ENCODE measurements at places on chromosomes 7 and 10. TPM values are rescaled to one million over a fixed set of nuclear protein-coding genes. Genes with fewer than 3 reads are reported as not detected.

GRCh38 chr7:29858191-29858951, 52.1 kb downstream of the WIPF3 start:
- H3K27ac ChIP-seq = no peak overlapping the region
- peaks cover 8% of the 10 kb centered on the region for H3K27me3 ChIP-seq
- H3K36me3 ChIP-seq = no peaks in the 10 kb centered on the region
- H3K4me3 ChIP-seq = no peak overlapping the region
- DNase-seq = no peak

DNA sequence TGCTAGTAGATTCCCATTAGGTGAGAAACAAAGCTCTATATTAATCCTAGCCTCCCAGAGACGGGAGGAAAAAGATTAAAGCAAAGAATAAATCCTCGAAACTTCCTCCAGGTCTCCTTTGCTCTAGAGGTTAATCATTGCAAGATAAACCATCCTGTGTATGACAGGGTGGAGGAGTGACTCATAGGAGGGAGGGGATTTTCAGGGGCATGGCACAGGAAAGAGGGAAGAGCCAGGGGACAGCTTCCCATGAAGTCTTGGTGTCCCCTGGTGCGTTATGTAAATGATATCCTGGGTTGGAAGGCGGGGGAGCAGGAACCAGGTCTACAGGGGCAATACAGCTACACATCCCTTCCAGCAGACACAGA, 780 bp downstream of the CYP3A5 start:
- no peak overlapping the region for H3K27ac ChIP-seq
- DNase-seq = no peak
- H3K36me3 ChIP-seq = no peaks in the 10 kb centered on the region
- H3K27me3 ChIP-seq = no peaks in the 10 kb centered on the region
- no peaks in the 10 kb centered on the region for H3K4me1 ChIP-seq
- no peak overlapping the region for H3K4me3 ChIP-seq

DNA sequence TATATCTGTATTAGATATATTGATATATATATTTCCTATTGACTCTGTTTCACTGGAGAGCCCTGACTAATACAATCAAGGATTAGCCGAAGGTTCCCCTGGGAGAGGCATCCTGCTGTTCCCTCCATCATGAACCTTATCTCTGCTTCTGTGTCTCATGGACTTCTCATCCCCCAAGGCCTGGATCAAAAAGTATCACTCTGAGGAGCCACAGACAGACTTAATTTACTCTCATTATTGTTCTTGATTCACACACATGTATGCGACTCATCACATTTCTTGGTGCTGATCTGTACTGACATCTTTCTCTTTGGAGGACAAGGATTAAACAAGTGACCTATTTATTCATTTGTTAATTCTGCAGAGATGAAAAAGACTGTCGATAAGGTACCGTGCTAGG, 550.2 kb downstream of the KCNMA1 start:
- H3K4me3 ChIP-seq = no peak overlapping the region
- DNase-seq = no peak
- no peak overlapping the region for H3K27ac ChIP-seq
- H3K36me3 ChIP-seq = no peaks in the 10 kb centered on the region
- H3K27me3 ChIP-seq = no peaks in the 10 kb centered on the region

- no peak overlapping the region for H3K4me3 ChIP-seq
- no peaks in the 10 kb centered on the region for H3K27me3 ChIP-seq
- no peaks in the 10 kb centered on the region for H3K4me1 ChIP-seq
- DNase-seq = no peak
Observed at GRCh38 chr10:118321724-118322575, 20.2 kb downstream of the FAM204A start.

DNA sequence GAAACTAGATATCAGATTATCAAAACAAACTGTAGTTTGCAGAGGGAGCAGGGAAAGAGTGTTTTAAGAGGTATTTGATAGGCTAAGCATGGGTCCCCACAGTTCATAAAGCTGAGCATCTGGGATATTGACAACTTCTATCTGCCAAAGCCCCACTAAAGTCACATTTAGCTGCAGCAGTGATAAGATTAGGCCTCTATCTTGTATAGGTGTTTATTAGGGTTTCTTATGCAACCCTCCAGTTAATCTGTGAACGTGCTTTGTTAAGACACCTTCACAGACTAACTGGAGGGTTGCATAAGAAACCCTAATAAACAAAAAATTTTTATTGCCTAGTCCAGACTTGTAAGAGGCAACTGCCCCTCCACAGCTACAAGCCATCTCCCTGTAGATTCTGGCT, 78.0 kb downstream of the CYP51A1 start:
- no peak for DNase-seq
- H3K27me3 ChIP-seq = no peaks in the 10 kb centered on the region
- H3K27ac ChIP-seq = no peak overlapping the region
- no peaks in the 10 kb centered on the region for H3K36me3 ChIP-seq

DNA sequence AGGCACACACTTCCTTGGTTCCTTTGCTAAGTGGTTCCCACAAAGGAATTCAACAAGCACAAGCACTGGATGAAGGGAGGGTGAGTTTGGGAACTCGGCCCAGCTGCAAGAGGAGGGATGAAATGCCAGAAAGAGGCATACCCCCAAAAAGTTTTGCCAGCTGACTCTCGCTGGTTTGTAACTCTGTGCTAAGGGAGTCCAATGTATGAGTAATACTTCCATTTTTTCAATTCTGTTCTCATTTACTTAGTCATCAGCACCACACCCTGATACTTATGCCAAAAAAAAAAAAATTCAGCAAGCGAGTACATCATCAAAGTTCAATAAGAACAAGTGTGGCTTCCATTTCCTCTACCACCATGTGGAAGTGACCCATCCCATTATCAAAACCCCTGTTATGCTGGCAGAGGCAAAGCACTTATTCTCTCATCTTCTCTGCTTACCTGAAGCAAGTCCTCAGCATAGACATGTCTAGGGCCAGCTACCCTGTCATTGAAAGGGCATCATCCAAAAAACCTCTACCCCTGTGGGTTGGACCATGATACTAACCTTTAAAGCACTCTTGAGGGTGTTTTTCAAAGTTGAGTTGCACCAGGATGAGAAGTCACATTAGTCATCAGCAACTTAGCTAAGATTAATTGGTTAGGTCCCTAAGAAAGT, 6.9 kb upstream of the HYCC1 start:
- no peaks in the 10 kb centered on the region for H3K36me3 ChIP-seq
- H3K27ac ChIP-seq = peak overlapping the region; percentile 19
- DNase-seq = peak; percentile 60

DNA sequence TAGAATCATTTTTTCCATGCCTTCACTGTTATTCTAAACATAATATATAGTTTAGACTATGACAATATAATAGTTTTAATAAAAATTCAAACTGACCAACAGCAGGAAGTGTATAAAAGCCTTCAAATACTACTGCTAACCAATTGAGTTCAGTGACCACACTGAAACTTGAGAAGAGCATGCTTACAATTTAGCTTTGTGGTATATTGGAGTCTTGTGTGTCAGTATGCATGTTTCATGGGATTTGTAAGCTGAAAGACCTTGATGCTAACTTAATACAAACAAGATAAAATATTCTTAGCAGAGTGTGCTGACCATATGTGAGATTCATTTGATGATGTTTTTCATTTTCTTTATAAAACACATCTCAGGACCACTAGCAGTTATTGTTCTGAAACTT, 395.5 kb downstream of the SUGCT start:
- no peaks in the 10 kb centered on the region for H3K36me3 ChIP-seq
- DNase-seq = no peak
- no peak overlapping the region for H3K4me3 ChIP-seq
- H3K27me3 ChIP-seq = no peaks in the 10 kb centered on the region
- H3K4me1 ChIP-seq = no peaks in the 10 kb centered on the region

DNA sequence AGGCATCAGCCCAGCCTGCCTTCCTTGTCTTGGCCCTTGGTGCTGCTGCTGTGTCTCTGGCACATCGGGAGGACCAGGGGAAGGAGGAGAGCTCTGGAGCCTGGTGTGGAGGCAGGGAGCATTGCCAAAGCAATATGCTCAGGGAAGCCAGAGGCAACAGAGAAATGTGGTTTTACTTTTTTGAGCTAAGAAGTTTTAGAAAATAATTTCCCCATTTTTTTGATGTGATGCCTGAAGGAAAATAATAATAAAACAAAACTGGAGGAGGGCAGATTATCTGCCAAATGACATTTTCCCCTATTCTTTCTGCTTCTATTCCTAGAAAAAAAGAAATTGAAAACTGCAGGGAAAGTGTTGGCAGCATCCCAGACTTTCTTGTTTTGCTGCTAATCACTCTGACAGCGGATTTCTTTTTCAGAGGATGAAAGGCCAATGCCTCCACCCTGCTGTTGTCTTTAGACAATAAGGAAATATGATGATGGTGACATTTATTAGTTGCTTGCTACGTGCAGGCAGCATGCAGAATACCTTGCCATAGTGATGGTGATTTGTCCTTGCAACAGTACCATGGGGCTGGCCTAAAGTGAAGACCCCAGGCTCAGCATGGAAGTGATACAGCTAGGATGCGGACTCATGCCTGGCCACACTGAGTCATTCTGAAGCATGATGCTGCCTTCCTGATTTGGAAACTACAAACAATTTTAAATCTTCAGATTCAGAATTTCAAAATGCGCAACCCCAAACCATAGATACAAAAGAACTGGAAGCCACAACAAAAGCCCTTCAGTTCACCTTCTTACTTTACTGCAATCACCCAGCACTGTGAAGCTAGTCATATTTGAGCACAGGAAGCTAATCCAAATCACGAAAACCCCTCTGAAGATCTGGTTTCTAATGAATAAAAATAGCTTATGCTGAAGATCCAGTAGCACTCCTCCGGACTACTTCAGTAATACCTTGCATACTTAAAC, 260.2 kb upstream of the TMEM72 start:
- H3K4me3 ChIP-seq = no peak overlapping the region
- no peaks in the 10 kb centered on the region for H3K36me3 ChIP-seq
- H3K4me1 ChIP-seq = no peaks in the 10 kb centered on the region
- DNase-seq = no peak

GRCh38 chr7:20176578-20177242, 40.5 kb downstream of the MACC1 start:
- no peak overlapping the region for H3K27ac ChIP-seq
- no peak overlapping the region for H3K4me3 ChIP-seq
- H3K36me3 ChIP-seq = no peaks in the 10 kb centered on the region
- no peaks in the 10 kb centered on the region for H3K4me1 ChIP-seq
- DNase-seq = no peak

- H3K36me3 ChIP-seq = no peaks in the 10 kb centered on the region
- no peak overlapping the region for H3K4me3 ChIP-seq
- DNase-seq = no peak
- peaks cover 35% of the 10 kb centered on the region for H3K4me1 ChIP-seq
- H3K27me3 ChIP-seq = no peaks in the 10 kb centered on the region
Observed at GRCh38 chr7:130430115-130430514, 10.7 kb downstream of the CEP41 start.

DNA sequence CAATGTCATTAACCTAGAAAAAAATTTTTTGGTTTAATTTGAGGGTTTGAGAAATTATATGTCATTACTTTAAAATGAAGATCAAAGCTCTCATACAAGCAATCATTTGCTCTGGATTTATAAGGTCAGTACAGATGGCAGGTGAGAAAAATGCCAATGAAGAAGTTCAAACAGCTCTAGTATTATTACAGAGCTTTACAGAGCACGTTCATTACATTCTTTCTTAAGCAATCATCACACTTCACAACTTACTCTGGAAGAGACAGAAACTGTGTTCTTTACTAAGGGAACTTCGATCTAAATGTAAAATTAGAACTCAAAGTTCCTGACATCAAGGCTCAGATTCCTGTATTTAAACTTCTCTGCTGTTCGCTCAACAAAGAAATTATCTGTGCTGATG, 153.4 kb downstream of the ATE1 start:
- no peaks in the 10 kb centered on the region for H3K27me3 ChIP-seq
- H3K27ac ChIP-seq = no peak overlapping the region
- H3K4me1 ChIP-seq = no peaks in the 10 kb centered on the region
- H3K36me3 ChIP-seq = no peaks in the 10 kb centered on the region
- no peak for DNase-seq
- no peak overlapping the region for H3K4me3 ChIP-seq

Gene AGBL3
- total RNA-seq = 3.4 TPM

Gene CFTR
- total RNA-seq = not detected

Gene ZNF365
- total RNA-seq = 2.9 TPM

Gene GAD2
- total RNA-seq = not detected

Gene IKZF1
- 0.20 TPM for total RNA-seq

Gene KIF20B
- total RNA-seq = 39.7 TPM

Data from endothelial cell of umbilical vein (primary cell).